ENCODE measurements at places on chromosomes 2 and 18.
A peak's percentile ranks its signal among the peaks of the same experiment; 100 is the strongest.

DNA sequence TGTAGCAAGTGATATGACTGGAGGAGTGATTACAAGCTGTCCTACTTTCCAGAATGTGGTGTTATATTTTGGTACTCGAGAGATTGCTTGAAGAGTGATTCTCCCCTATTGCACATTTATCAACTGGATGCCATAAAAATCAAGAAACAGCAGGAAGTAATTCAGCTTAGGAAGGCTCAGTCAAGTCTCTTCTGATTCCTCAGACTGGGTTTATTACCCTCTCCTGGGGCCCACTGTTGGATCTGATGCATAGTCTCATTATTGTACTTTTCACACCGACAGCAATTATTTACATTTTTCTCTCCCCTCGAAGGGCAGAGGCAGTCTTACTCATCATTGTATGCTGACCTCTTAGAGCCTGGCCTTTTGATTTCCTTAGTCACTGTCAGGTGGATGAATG is 9.3 kb downstream of the NOSTRIN start:
- DNase-seq: no peak

GRCh38 chr2:2026252-2026831 is 282.0 kb upstream of the PXDN start:
- no peak for DNase-seq

DNA sequence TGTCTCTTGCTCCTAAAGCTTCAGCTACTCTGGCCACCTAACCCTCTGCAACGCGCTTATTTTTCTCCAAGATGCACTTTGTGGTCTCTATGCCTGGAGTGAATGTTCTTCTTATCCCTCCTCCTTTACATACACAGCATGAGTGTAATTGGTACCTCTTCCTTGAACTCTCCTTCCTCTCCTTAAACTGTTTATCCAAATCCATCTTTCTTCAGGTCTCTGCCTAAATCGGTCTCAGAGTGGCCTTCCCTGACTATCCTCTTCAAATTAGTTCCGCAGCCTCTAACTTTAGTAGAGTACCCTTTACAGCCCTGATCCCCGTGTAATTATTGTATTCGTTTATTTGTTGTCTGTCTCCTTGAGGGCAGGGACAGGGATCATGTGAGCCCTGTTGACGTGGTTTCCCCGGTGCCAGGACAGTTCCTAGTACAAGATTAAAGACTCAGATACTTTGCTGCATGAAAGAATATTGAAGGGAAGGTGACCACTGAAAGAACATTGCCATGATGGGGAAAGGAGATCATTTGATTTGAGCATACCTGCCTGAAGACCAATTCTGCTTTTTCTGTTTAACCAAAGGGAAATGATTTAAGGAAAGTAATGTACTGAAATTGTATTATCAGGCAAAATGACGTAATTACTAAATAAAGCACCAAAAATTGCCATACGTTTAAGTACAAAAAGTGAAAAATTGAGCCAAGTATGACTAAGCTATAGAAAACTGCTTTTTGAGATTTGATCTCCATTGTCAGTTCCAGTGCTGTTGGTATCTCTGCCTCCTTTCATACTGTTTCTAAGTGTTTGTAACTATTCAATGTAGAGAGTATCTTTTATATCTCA is 1.2 kb downstream of the CNOT9 start:
- peak; percentile 35 for DNase-seq

GRCh38 chr18:52190195-52190594 is 149.8 kb upstream of the DCC start:
- DNase-seq: no peak
